ENCODE measurements at places on chromosomes 13 and 19.

- no peak for DNase-seq
Observed at GRCh38 chr19:40742886-40743285, 7.4 kb downstream of the ACTMAP start.

DNA sequence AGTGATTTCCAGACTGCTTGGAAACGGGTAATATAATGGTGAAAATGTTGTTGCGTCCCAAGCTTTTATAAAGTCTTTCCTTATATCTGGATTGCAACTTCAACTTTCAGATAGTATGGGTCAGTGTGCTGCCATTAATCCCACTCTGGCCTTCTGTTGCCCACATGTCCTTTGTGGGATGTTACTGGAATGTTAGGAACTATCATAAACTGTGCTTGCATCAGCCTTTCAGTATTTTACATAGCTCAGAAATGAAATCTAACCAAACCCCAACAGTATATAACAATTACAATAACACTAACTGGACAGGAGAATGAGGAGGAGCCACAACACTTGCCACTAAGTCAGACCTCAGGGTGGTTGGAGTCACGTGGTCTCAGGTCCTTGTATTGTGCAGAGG, 78.9 kb downstream of the LNX2 start:
- no peak for DNase-seq

- DNase-seq = no peak
Observed at GRCh38 chr13:94710065-94710781, 2.1 kb downstream of the SOX21 start.

GRCh38 chr19:29944390-29945012, 2.5 kb downstream of the URI1 start:
- DNase-seq = no peak

GRCh38 chr13:39985071-39985470, 329.6 kb downstream of the COG6 start:
- DNase-seq = no peak

- no peak for DNase-seq
Observed at GRCh38 chr13:109369353-109370052, 416.9 kb downstream of the IRS2 start.

DNA sequence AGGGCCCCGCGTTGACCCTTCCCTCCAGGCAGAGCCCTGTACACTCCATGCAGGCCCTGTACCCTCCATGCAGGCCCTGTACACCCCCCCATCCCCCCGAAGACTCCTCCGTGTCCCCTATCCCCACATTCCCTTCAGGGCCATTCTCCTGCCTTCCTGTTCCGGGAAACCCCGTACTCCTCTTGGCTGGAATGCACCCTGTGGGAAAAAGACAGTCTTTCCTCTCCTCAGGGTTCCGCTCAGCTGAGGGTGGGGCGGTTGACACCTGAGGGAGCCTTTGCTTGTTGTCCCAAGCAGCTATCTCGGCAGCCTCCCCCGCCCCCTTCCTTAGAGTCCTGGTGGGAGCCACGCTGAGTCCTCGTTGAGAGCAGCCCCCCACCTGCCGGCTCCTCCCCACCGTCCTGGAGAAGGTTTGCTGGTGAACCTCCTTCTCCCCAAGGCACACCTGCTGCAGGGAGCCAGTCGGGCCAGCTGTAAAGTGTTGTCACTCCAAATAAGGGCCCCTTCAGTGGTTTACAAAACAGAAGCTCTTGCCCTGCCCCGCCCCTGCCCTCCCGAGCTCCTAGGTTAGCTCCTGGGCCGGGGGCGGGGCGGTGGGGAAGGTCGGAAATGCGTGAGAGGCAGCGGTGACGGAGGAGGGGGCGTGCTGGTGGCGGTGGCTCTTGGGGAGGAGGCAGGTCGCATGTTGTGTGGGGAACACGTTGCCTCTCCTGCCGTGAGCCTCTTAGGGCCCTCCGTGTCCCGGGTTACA, 1.5 kb downstream of the GNA11 start:
- DNase-seq = no peak

- DNase-seq = peak; percentile 69
Observed at GRCh38 chr19:50567052-50567841, 988 bp downstream of the LRRC4B start.

DNA sequence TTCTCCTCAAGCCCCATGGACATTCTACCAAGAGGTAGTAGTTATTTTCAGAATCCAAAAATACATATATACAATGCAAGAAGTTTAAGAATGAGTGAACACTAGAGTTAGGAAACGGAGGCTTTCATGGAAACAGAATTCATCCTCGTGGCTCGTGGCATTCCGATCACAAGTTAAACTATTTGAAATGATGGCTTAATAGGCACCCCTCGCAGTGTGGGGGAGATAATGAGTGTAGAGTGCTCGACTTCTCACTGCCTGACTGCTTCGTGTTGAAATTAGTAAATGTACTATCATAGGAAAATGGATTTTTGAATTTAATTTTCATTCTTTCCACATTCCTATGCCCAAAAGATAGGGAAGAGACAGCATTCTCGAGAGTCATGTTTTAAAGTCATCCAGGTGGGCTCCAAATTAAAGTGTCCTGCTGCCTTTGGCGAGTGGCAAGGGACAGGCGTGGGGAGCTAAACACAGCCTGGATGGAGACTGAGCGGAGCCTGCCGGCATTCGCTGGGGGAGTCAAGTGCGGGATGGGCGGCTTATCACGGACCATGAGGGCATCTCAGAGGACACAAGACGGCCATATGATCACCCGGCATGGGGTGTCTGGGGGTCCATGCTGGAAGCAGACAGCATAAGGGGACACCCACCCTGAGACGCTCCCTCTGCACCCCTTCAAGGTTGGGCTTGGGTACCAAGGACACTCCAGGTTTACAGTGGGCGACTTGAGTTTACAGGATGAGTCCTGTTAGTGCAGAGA, 165.2 kb downstream of the TEX29 start:
- no peak for DNase-seq

GRCh38 chr13:24511019-24511815, 1.4 kb downstream of the PARP4 start:
- peak; percentile 30 for DNase-seq

- DNase-seq = no peak
Observed at GRCh38 chr19:1659084-1659427, 6.6 kb upstream of the TCF3 start.

GRCh38 chr19:2337329-2337707, 8.8 kb downstream of the SPPL2B start:
- DNase-seq = no peak

GRCh38 chr13:30088312-30088855, 219.0 kb downstream of the KATNAL1 start:
- no peak for DNase-seq

DNA sequence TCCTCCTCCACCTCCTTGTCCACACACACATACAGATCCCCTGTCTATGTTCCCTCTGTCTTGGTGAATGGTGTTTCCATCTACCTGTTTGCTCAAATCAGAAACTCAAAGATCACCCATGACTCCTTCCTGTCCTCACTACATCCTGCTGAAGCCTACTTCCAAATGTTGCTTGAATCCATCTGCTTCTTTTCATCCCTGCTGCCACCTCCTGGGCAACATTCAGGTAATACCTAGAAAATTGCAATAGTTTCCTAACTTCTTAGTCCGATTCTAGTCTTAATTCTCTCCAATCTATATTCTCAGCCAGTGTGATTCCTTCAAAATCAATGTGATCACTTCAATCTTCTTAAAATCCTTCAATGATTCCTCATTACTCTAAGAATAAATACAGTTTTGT, 155.5 kb upstream of the STARD13 start:
- no peak for DNase-seq

DNA sequence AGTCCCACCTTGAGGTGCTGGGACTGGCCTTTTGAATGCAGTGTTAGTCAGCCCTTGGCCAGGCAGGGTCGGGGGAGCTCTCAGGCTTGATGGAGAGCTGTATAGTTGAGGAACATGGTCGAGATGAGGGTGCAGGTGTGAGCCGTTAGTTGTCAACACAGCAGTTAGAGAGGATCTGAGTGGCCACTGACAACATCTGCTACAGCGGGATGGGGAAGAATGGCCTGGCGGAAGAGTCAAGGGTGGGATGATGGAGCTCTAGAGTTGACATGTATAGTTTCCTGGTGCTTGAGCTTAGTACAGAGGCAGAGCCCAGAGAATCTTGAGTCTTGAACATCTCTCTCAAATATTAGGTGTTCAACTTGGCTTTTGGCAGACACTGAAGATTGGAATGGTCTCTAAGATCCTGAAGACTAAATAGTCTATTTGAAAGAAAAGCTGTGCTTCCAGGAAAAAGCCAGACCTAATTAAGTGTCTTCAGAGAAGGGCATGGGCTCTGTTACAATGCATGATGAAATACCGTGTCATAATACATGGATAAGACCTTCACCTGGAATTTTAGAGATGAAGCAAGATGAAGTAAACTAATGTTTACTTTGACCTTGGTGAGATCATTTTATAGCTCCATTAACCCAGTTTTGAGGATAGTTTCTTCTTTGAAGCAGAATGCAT, 9.7 kb downstream of the PCCA start:
- DNase-seq = no peak

GRCh38 chr13:38814331-38814730, 127.5 kb downstream of the FREM2 start:
- no peak for DNase-seq

- DNase-seq = no peak
Observed at GRCh38 chr13:60869941-60870613, 473.1 kb downstream of the TDRD3 start.

- DNase-seq = no peak
Observed at GRCh38 chr19:10389863-10390262, 9.5 kb upstream of the TYK2 start.

DNA sequence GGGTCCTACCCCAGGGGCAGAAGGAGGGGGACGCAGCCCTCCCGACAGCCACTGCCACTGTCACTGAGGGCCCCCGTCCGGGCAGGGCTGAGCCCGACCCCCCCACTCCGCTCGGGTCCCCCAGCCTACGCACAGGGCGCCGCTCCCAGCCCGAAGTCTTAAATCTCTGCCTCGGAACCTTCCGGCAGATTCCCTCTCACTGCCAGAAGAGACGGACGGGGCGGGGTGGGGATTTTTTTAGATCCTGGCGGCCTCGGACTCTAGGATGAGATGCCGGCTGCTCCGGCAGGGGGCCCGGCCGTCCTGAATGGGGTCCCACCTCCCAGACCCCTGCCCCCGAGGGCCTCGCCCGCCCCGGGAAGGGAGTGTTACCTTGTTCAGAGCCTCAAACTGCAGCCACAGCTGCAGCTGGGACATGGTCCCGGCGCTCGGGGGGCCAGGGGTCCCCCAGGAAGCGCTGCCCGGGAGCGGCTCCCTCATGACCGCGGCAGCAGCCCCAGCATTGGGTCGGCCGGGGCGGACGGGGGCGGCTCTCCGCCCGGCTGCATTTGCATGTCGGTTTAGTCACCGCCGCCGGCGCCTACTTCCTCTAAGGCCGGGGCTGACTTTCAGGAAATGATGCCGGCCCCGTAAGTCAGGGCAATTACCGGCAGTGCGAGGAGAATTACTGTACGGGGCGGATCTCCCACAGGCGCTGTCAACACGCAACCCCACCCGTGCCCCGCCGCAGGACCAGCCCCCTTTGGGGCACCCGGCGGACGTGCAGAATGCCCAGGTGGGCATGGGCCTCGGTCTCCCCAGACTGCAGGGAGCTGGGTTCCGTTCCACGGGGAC, 28.1 kb downstream of the GPX4 start:
- peak; percentile 79 for DNase-seq

- peak; percentile 91 for DNase-seq
Observed at GRCh38 chr19:737591-738093, 13.3 kb upstream of the MISP start.

- peak; percentile 89 for DNase-seq
Observed at GRCh38 chr19:45403781-45404556, 900 bp downstream of the PPP1R13L start.

DNA sequence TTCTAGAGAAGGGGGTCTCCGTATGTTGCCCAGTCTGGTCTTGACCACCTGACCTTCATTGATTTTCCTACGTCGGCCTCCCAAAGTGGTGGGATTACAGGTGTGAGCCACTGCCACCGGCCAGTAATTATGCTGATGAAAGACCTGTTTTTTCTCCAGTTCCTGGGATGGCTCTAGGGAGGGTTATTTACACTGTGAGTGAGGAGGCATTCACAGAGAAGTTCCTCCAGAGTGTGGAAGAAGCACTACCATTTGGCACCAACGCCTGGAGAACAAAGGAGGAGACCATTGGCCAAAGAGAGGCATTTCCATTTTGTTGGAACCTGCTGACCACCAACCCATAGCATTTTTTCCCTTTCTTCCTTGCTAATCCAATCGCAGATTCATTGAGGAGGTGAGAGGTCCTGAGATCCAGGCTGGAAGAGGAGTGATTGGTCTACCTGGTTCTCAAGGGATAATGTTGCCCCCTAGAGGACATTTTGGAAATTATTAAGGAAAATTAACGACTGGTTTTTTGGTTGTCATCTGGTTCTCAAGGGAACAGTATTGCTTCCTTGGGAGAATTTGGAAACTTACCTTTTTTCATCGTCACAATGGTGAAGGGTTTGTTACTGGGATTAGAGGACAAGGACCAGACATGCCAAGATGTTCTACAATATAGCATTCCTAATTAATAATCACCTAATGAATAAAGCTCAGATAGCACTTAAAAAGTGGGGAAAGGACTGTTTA, 5.5 kb upstream of the SAE1 start:
- DNase-seq = peak; percentile 70

DNA sequence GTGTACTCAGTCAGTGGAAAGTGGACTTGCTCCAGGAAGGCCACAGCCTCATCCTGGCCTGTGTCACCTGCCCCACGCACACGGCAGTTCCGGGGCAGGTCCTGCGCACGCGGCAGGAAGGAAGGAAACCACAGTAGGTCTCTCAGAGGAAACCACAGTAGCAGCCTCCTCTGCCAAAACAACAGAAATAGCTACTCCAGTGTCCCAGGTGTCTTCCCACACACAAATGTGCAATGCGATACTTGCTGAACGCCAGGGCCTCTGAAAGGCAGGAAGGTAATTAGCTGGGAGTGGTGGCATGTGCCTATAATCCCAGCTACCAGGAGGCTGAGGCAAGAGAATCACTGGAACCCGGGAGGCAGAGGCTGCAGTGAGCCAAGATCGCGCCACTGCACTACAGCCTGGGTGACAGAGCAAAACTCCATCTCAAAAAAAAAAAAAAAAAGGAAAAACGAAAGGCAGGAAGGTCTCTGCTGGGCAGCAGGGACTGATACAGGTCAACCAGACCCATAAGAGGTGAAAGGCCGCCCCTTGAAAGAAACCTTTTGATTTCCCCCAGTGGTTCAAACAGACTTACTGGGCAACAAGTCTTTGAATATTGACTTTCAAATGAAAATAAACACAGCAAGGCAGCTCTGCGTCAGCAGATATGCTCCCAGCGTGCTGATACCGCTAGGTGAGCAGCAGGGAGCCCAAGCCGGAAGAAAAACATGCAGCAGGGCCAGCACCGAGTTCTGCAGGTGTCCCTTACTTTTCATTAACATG, 49.5 kb downstream of the CRYL1 start:
- no peak for DNase-seq
